ENCODE measurements at places on chromosomes 7 and 10.

DNA sequence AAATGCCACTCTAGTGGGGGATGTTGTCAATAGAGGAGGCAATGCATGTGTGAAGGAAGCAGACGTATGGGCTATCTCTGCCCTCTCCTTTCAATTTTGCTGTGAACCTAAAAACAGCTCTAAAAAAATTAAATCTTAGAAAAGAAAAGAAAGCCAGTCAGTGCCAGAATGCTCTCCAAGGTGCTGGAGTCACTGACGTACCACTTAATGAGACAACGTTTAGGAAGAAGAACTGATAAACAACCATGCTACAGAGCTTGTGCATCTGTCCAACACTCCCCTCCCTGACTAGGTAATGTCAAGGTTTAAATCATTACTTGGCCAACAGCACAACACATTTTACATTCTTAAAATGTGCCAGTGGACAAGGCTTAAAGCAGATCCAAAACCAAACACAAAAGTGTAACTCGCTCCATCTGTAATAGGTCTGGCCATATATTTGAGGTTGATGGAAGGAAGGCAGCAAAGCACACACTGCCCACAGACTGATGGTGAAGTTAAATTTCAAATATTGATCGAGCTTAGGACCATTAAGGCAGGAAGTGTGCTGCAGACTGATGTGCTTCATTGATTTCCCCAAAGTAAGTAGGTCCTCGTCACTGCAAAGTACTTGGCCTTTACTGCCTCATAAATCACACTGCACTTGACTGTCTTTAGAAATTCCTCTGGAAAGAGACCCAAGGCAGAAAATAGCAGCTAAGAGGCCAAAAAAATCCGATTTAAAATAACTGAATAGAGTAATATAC is 15.5 kb downstream of the ARMH3 start:
- DNase-seq = no peak

DNA sequence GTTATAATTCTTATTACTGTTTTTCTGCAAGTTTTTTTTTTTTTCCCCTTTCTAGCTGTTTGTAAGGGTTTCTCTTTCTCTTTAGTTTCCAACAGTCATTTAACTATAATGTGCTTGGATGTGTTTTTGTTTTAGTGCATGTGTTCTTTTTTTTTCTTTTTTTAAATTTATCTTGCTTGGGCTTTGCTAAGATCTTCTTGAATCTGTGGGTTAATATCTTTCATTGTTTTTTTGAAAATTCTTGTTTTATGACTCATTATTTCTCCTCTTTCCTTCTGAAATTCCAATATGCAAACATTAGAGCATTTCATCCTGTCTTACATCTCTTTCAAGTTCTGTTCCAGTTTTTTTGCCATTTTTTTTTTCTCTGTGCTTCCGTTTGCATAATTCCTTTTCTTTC is 5.7 kb upstream of the HK1 start:
- DNase-seq = no peak

DNA sequence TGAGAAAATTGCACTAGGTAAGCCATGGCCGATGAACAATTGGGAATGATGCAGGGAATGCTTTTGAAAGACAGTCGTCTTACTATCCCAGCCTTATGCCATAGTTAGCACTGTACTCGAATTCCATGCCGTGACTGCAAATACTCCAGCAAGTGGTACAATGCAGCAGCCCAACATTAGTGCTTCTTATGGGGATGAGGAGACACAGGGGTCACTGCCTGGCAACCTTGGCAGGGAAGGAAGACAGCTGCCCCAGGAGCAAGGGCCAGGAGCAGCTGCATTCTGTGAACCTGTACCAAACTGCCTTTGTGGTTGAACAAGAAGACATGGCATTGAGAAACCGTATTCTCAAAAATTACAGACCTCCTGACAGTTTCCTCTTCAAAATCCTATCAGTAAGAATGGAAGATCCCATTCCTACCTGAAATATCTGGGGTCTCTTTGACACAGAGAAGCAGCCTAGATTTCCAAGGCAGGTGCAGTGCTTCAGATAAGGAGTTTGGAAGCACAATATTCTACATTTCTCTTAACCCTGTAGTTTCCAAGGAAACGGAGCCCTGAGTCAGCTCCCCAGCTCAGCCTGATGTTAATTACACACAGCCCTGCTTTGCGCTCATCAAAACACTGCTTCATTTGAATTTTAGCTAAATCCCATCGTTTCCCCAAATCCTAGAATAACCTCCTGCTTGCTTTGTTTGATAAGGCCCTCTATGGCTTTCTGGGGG is 49.0 kb upstream of the FRMD4A start:
- no peak for DNase-seq

DNA sequence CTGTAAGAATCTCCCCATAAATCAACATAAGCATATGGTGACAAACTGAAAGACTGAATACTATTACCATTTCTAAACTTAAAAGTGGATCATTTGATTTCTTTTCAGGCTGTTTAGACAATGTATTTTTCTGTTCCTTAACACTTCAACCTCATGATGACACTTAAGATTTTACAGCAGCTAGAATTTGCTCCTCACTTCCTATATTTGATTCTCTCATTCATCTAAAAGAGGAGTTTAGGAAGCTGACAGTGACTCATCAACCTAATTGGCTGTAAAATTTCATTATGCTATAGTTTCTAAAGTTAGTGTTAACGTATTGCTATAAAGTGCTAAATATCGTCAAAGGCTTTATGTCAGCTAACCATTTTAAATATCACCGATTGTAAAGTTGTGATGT is 478.7 kb downstream of the GRM8 start:
- no peak for DNase-seq

DNA sequence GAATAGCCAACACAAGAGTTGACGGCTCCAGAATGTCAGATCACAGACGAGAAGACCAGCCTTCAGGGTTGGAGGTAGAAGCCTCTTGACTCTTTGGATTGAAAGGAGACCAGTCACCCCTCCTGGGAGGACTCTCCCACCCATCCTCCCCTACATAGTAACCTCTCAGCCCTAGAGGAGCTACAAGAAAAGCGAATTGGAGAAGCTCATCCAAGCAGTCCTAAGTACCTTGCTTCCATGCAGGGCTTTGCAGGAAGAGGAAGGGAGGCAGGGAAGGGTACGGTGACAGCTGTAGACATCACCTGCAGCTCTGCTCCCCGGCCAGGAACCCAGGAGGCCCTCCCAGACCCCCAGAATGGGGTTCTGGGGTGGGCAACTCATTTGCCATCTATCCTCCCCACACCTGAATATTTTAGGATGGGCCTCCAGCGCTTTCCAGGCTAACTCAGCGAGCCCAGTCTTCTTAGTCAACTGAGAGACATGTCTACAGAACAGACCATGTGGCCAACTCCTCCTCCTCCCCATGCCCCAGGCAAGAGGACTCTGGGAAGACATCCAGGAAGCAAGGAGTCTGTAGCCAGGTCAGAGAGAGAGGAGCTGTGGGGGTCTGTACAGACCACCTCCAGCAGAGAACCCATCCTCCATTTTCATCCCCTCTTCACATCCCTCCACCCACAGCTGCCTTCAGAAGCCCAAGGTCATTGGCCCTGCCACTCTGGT is 55.6 kb upstream of the LBX1 start:
- no peak for DNase-seq

- peak; percentile 54 for DNase-seq
Measured at GRCh38 chr7:6423942-6424701, 23.6 kb downstream of the DAGLB start.

DNA sequence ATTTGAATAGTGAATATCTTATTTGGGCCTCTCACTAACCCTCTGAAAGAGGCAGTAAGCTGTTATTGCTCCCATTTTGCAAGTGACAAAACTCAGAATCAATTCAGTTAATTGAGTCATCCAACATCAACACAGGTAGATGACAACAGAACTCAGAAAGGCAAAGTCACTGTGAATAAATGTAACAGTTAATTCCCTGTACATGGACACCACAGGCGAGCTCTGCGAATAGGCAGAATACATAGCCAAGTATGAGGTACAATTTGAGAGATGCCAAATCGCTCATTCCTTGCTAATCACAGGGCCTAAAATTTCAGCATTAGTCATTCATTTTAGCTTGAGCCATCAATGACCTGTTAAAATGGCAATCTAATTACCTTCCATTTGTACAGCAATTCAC is 52.6 kb upstream of the HECTD2 start:
- no peak for DNase-seq

GRCh38 chr7:12403287-12404181 is at the start of gene VWDE:
TSS of gene VWDE (minus strand) at chr7:12403865. CDS start at chr7:12403716, 149 bp downstream.
- DNase-seq = peak; percentile 10

- peak; percentile 85 for DNase-seq
Measured at GRCh38 chr10:4775808-4776207, 50.2 kb upstream of the AKR1E2 start.

DNA sequence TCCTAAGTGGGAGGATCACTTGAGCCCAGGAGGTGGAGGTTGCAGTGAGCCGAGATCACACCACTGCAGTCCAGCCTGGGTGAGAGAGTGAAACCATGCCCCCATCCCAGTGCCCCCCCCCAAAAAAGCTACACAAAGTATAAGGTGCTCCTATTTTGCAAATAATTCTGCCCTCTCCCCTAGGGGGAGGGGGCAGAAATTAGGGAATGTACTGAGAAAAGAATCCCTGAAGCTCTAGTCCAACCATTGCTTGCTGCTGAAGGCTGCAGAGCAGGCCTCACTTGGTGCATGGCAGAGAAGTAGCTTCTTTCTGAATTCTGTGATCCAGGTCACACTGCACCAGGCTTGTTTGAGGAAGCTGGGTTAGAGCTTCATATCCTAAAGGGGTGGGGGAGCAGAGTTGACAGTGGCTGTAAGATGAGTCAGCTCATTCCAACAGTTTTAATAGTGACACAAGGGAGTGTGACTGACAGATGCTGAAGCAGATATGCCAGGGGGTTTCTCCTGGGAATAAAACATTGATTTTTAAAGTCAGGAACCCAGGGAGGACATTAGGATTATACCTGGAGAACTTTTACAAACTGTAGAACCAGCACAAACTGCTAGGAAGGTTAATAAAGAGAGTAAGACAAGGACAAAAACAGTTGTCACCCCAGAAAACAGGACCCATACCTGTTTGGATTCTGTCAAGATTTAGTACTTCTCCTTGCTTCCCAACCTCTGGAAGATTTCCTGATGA is 32.8 kb upstream of the STRIP2 start:
- no peak for DNase-seq
